ENCODE measurements at places on chromosomes 13 and 19.

- no peak for DNase-seq
Observed at GRCh38 chr19:585551-586110, 4.0 kb upstream of the HCN2 start.

GRCh38 chr19:50791594-50792271, 1.5 kb downstream of the ACP4 start:
- no peak for DNase-seq

- no peak for DNase-seq
Observed at GRCh38 chr19:7994114-7994513, 11.3 kb downstream of the ELAVL1 start.

DNA sequence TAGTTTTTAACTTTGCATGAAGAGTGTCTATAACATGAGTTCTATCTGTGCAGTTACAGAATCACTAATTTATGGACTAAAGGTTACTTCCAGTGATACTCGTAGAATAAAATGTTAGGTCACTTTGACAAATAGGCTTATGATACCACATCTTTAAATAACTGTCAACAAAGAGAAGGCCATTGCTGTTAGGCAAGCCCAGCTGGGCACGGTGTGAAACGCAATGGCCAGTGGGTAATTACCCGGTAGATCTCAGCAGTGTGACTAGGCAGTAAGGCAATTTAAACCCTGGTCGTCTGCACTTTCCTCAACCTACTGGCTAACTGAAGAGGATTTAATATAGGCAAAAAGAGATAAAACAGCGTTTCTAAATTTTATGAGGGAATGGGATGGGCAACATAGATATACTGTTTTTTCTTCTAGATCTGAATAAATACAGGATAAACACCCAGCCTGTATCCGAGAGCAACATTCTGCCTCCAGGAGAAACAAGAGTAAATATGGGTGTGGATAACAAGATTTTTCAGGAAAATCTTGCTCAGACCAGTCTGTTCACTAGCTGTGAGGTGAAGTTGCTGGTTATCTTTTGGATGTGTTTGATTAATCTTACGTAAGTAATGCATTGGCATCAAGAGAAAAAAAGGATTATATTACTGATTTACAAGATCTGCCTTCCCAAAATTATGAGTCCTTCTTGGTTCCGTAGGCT, 631.3 kb downstream of the EFNB2 start:
- DNase-seq = no peak

DNA sequence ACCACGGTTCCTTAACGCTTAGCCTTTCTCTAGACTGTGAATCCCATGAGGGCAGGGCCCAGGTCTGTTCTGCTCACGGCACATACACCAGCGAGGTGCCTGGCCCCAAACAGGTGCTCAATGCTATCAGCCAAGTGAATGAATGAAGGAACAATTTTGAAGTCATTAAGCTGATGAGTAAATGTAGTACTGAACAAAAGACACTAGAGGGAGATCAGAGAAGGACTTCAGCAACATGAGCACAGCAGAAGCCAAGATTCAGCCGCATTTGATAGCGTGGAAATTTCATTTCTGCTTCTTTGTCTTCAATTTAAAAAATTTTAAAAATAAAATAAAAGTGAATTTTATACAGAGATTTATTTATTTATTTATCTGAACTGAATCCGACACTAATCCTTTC, 20.1 kb upstream of the MYO16 start:
- DNase-seq = no peak

All from KG1 (cell line).